ENCODE measurements at places on chromosomes 5 and 9. TPM values are rescaled to one million over a fixed set of nuclear protein-coding genes. Genes with fewer than 3 reads are reported as not detected.

The TLE4 gene
- total RNA-seq = 82.5 TPM

The IL13 gene
- total RNA-seq = not detected

DNA sequence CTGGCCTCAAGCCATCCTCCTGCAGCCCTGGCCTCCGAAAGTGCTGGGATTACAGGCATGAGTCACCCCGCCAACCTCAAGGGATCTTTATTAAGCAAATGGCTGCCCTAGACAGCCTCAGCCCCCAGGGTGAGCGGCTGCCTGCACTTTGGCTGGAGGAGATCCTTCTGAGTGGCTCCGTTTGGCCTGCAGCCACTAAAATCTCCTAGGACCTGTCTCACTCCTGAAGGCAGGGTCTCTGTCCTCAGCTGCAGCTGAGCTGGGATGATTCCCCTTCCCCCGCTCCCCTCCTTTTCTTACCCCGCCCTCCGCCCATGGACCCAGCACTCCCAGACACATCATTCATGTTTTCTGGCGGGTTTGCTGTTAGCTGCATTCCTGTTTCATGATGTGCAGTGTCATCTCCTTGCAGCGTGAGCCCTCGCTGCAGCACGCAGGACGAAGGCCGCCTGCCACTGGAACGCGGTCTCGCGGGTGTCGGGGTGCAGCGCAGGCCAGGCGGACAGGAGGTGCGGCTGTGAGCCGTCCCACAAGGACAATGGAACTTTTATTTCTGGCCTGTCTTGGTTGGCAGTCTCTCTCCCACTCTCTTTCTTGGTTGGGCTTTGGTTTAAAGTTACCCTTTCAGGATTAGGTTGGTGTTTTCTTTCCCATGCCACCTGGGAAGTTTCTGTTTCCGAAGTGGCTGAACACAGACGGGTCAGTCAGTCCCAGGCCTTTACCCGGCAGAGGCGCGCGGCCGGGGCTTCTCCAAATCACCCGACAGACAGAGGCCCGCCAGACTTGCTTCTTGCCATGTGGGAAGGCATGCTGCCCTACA, 137.1 kb downstream of the FOXD1 start:
- H3K4me1 ChIP-seq = peaks cover 57% of the 10 kb centered on the region
- H3K27me3 ChIP-seq = no peaks in the 10 kb centered on the region

GRCh38 chr9:88071331-88071730, 66.9 kb downstream of the SPATA31C2 start:
- DNase-seq = no peak
- H3K27me3 ChIP-seq = peaks cover 9% of the 10 kb centered on the region
- no peaks in the 10 kb centered on the region for H3K36me3 ChIP-seq
- H3K4me3 ChIP-seq = no peak overlapping the region

DNA sequence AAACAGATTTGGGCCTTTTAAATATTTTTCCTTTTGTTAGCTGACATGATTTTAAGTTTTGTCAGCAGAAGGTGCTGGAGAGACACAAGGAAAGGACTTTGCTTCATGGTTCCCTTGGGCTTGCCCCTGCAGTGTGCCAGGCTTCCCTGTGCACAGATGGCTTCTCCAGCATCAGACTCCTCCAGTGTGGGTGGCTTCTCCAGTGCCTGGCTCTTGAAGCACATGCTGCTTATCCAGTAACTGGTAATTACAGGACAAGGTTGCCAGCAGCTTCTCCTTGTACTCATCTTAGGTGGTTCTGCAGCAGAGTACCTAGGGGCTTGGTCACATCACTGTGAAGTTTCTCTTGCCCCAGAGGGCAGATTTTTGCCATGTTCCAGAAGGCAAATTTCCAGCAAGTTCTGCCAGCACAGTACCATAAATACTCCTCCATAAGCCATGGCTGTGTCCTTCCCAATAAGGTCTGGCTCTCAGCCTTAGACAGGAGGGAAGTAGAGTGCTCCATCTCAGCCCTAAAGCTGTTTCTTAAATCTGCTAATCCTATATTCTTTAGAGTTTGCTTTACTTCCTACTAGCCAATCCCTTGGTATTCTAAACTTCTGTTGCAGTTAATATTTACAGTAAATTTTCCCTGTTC, 62.4 kb downstream of the PJA2 start:
- H3K27me3 ChIP-seq = no peaks in the 10 kb centered on the region
- H3K27ac ChIP-seq = peak overlapping the region; percentile 18
- H3K4me1 ChIP-seq = peaks cover 17% of the 10 kb centered on the region
- peaks cover 16% of the 10 kb centered on the region for H3K36me3 ChIP-seq
- DNase-seq = no peak

DNA sequence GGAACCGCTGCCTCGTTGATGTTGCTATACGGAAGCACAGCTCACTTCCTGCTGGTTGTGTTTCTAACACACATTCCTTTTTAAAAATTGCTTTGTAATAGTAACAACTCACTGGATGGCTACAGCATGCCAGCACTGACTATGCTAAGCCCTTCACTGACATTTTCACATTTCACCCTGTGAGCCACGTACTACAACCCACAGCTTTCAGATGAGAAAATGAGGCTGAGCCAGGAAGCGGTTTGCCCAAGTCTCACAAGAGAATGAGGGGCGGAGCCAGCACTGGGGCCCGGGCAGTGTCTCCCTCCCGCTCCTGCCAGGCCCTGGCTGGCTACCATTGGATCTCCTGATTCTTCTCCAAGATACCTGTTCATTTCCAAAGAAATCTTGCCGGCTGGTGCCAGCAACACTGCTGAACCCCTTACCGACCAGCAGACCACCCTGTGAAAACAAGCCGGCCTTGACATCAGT, 38.3 kb downstream of the FAM78A start:
- DNase-seq = no peak
- H3K27ac ChIP-seq = peak overlapping the region; percentile 93
- H3K27me3 ChIP-seq = no peaks in the 10 kb centered on the region
- H3K4me3 ChIP-seq = peak overlapping the region; percentile 47
- H3K36me3 ChIP-seq = peaks cover 16% of the 10 kb centered on the region
- peaks cover 15% of the 10 kb centered on the region for H3K4me1 ChIP-seq

DNA sequence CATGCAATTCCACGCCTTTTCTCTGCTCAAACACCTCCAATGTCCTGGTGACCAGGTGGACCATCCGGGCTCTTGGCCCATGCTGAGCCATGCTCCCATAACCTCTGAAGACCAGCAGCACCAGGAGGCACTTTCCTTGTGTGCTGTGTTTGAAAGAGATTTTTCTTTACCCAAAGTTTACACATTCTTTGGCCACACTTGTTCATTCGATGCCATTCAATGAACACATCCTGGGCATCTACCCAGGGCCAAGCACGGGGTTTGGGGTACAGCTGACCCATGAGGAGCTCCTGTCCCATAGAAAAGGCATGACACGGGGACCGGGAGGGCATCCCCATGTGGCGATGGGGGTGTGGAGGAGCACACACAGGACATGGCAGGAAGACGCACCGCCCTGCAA, 77.1 kb upstream of the IRX1 start:
- H3K4me3 ChIP-seq = no peak overlapping the region
- H3K27ac ChIP-seq = no peak overlapping the region
- DNase-seq = no peak
- H3K36me3 ChIP-seq = no peaks in the 10 kb centered on the region
- H3K27me3 ChIP-seq = no peaks in the 10 kb centered on the region
- no peaks in the 10 kb centered on the region for H3K4me1 ChIP-seq

DNA sequence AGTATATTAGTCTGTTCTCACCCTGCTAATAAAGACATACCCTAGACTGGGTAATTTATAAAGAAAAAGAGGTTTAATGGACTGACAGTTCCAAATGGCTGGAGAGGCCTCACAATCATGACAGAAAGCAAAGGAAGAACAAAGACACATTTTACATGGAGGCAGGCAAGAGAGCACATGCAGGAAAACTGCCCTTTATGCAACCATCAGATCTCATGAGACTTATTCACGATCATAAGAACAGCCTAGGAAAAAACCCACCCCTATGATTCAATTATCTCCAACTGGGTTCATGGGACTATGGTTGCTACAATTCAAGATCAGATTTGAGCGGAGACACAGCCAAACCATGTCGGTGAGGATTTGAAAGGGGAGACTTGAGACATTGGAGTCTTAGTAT, 252.8 kb upstream of the PPP1R2B start:
- peaks cover 12% of the 10 kb centered on the region for H3K36me3 ChIP-seq
- no peak for DNase-seq
- H3K4me3 ChIP-seq = no peak overlapping the region
- H3K4me1 ChIP-seq = peaks cover 15% of the 10 kb centered on the region
- H3K27ac ChIP-seq = no peak overlapping the region

GRCh38 chr5:141695627-141696215, 13.7 kb upstream of the ARAP3 start:
- DNase-seq = no peak
- H3K27me3 ChIP-seq = peaks cover 34% of the 10 kb centered on the region
- peaks cover 8% of the 10 kb centered on the region for H3K4me1 ChIP-seq
- no peak overlapping the region for H3K27ac ChIP-seq
- H3K4me3 ChIP-seq = no peak overlapping the region

GRCh38 chr9:13860019-13860418, 453.9 kb downstream of the NFIB start:
- peaks cover 25% of the 10 kb centered on the region for H3K4me1 ChIP-seq
- no peak overlapping the region for H3K27ac ChIP-seq
- H3K4me3 ChIP-seq = no peak overlapping the region
- no peak for DNase-seq
- H3K36me3 ChIP-seq = no peaks in the 10 kb centered on the region

- no peak overlapping the region for H3K27ac ChIP-seq
- no peaks in the 10 kb centered on the region for H3K4me1 ChIP-seq
- H3K4me3 ChIP-seq = no peak overlapping the region
- peak; percentile 76 for DNase-seq
These were observed 17.7 kb downstream of the RALGDS start for GRCh38 chr9:133103183-133103986.

- H3K27me3 ChIP-seq = no peaks in the 10 kb centered on the region
- H3K4me3 ChIP-seq = no peak overlapping the region
- H3K36me3 ChIP-seq = no peaks in the 10 kb centered on the region
These were observed 57.8 kb downstream of the CXXC5 start for GRCh38 chr5:139705655-139706587.

The C6 gene
- total RNA-seq = not detected

DNA sequence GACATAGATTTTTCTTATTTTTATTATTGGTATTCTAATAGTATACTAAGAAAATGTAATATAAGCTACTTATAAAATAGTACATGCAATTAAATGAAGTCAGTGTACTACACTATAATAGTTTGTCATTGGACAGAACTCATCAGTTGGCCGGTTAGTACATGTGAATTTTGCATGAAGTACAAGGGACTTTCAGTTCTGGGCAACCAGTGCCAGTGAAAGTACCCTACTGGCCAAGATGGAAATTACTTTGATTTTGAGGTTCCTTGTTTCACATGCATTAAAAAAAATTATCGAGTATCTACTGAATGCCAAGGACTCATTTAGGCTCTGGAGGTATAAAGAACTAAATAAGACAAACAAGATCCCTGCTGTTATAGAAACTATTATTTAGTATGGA, 213.4 kb upstream of the ELL2 start:
- H3K27ac ChIP-seq = no peak overlapping the region
- no peaks in the 10 kb centered on the region for H3K36me3 ChIP-seq
- H3K4me3 ChIP-seq = no peak overlapping the region
- peaks cover 42% of the 10 kb centered on the region for H3K4me1 ChIP-seq
